ENCODE measurements at places on chromosomes 7 and 10. TPM values are rescaled to one million over a fixed set of nuclear protein-coding genes. Genes with fewer than 3 reads are reported as not detected.

Gene HOXA11
- not detected for total RNA-seq

Gene GNAI1
- total RNA-seq: 2.3 TPM

Gene SRRM3
- not detected for total RNA-seq

Gene CTTNBP2
- not detected for total RNA-seq

- DNase-seq: no peak
Measured at GRCh38 chr10:15084502-15084922, 4.1 kb downstream of the ACBD7 start.

GRCh38 chr7:21768279-21768678 lies 177.4 kb downstream of the CDCA7L start:
- no peak for DNase-seq

DNA sequence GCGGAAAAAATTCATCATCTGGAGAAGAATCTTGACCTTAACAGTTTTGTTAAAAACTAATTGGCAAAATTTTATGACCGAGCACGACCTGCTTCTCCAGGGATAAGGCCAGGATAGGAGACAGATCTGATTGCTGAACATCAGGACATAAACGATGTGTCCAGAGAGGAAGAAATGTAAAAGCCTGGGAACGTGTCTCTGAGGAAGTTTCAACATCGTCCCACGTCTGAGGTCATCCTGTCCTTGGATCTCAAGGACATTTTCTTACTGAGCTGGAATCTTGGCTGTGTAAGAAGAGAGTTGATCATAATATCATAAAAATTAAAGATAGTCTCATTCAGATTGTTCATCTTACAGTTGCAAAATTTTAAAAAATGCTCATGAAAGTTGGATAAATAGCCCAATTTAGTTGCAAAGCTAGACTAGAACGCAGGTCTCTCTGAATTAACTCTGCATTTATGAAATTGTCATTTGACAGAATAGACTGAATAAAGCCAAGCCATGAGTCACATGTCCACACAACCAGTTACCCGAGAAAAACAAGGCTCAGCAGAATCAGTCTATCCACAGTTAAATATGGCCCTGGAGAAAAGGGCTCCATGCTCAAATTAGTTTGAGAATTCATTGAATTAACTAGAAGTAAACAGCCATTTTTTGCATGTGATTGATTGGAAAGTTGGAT lies 120.0 kb upstream of the EGFR start:
- DNase-seq: no peak

- peak; percentile 46 for DNase-seq
Measured at GRCh38 chr7:93442478-93443224, 131.9 kb downstream of the CALCR start.

- no peak for DNase-seq
Measured at GRCh38 chr10:6408799-6409198, 171.3 kb downstream of the PRKCQ start.

- no peak for DNase-seq
Measured at GRCh38 chr7:5481241-5482019, 57.8 kb upstream of the TNRC18 start.

DNA sequence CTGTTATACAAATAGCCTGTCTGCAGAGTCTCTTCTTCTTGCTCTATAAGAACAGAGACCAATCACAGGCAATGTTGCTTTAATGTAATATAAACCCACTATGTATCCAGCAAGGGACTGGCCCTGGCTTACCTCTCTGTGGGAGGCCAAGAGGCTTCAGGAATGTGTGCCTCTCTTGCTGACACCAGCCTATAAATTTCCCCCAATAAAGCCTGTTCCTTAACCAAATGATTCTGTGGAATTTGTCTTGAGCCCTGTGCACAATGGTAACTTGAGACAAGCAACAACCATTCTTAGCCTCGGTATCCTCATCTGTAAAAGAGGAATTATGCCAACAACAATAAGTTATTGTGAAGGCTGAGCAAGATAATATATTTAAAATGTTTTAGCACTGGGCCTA lies 563.7 kb downstream of the GRM8 start:
- DNase-seq: no peak

DNA sequence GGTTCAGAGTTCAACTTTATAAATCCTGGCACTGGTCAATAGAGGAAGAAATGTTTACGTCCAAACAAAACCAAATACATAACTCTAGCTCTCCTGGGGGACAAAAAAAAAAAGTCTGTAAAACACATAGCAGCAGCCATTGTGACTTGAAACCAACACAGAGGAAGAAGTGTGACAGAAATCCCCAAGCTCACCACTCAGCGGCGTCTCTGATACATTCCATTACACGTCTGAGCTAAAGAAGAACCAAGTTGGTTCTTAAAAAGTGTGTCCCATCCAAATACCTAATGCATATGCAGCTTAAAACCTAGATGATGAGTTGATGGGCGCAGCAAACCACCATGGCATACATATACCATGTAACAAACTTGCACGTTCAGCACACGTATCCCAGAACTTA lies 58.3 kb upstream of the NANOS1 start:
- DNase-seq: no peak

GRCh38 chr7:135801877-135802276 lies 53.3 kb upstream of the FAM180A start:
- no peak for DNase-seq

- no peak for DNase-seq
Measured at GRCh38 chr7:89183712-89184111, 388.2 kb upstream of the TEX47 start.

DNA sequence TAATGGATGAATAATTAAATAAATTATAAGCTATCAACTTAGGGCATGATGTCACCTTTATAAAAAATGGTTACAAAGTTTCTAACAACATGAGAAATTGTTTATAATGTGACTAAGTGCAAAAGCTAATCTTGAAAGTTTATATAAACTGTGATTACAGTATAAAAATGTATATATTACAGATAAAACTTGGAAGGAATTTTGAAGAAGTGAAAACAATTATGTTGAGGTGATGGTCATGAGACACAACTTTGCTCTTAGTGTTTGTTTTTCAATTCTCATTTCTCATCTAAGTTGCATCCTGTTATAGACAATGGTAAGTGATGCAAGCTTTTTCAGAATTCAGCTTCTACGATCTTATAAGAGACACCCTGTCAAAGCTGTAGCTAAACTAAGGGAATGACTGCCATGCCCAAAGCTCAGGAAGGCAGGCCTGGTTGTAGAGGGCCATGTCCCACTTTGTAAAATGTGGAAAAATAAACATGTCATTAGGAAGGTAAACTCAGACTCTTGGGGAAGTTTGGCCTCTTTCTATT lies 23.9 kb downstream of the MACC1 start:
- no peak for DNase-seq

DNA sequence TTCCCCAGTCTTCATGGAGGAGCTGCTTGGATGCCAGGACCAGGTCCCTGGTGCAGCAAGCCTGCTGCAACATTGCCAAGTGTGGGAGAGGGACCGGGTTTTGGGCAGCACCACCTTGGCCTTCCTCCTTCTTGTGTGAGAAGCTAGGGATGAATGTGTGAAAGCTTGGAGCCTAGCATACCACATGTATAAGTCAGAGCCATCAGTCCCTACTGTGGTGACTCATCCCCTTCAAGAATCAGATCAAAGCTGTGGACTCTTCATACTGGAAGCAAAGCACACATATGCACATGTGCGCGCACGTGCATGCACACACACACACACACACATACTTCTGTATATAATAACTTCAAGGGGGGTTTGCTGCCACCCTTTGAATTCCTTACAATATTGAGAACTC lies 527.8 kb downstream of the LRMDA start:
- DNase-seq: no peak

DNA sequence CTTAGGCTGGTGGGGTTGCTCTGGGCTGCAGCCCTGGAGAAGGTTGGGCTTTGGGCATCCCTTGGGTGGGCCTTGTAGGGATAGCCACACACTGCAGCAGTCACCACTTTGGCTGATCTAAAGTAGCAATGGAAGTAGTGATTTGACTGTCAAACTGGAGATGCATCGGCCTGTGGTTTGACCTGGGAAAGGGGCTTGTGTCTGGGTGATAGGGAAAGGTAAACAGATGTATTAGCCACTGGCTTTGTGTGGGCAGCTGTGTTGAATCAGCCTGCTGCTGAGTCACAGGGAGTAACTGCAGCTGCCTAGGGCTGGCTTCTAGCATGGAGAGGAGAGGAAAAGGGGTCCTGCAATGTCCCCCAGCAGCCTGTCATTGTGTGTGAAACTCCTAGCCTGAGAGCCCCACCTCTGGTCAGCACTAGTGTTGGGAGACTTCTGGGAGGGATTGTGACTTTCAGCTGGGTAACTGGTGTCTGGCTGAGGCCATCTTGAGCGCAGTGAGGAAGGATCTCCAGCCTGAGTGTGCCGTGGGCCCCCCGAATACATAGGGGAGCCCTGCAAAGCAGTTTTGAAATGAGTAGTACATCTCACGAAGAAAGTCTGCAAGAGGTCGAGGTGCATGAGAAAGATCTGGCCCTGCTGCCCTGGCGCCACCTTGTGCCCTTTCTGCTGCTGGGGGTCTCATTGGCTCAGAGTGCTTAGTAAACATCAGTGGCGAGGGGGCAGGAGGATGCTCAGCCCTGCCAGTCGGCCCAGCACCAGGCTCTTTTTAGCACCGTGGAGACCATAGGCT lies 117.3 kb downstream of the FANK1 start:
- DNase-seq: no peak

GRCh38 chr10:86253091-86254072 lies 113.2 kb downstream of the GRID1 start:
- no peak for DNase-seq
